ENCODE measurements at places on chromosomes 7 and 10.

- DNase-seq, result no peak
These were observed 1151.1 kb downstream of the TYW1 start for GRCh38 chr7:68147614-68148238.

DNA sequence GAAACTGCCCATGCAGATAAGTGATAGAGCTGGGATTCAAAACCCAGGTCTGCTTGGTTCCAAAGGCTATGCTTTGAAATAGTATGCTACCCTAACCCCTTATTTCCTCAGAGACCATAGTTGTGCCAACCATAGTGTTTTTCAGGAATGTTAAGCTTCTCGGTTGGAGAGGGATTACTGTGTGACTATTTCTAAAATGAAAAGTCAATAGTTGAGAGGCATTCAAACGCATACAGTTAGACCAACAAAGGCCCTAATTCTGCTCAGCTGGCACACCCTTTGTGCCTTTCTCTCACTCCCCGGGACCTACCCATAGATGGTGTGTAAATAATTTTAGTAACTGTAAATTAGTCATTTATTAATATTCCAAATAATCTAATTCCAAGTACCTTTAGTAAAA is 64.6 kb upstream of the RNF148 start:
- DNase-seq, result no peak

GRCh38 chr10:24350070-24350921 is 141.4 kb downstream of the KIAA1217 start:
- no peak for DNase-seq

DNA sequence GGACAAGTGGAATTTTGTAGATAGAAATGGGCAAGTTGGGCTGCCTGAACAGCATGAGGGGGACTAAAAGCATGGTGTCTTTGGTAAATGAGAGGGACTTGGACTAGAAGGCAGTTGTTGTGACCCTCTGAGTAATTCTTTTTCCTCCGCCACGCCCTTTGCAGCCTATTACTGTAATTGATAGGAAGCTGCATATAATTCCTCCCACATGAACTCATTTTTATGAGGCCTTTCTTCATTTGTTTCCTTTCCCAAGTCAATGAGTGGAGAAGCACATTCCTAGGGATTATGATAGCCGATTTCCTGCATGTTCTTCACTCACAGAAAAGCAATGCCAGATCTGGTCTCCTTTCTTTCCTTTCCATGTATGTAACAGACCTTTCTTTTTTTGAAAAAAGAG is 27.7 kb downstream of the ZSCAN25 start:
- DNase-seq, result no peak

GRCh38 chr7:100088621-100089457 is at the start of gene COPS6:
Gene COPS6, plus strand, starts transcription at chr7:100088969. Its CDS starts 22 bp downstream, at chr7:100088991.
- DNase-seq, result peak; percentile 63

GRCh38 chr10:3907514-3907913 is 122.5 kb upstream of the KLF6 start:
- no peak for DNase-seq

- DNase-seq, result no peak
These were observed 132.6 kb downstream of the ST7 start for GRCh38 chr7:117085769-117086463.

DNA sequence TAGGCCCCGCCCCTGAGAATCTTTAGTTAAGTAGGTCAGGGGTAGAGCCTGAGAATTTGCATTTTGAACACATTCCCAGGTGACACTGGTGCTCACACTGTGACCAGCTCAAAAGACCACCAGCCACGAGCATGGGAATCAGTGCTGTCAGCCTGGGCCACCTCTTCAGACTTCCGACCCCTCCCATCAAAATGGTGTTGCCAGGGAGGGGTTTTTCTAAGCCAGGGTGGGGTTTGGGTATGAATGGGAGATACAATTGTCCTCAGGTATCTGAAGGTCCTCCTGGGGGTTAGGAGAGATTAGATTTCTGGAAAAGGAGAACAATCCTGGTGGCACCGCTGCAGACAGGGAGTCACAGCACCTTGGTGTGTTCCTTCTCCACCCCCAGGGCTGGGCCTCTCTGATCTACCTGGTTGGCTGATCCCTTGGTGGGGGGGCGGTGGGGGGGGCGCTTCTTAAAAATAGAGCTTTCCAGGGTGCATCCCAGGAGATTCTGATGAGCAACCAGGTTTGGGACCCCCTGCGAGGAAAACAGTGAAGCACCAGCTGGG is 111.5 kb upstream of the ANLN start:
- no peak for DNase-seq

All from cerebellar cortex (tissue), 1 donor.